ENCODE measurements at places on chromosomes 16 and 17.
A peak's percentile ranks its signal among the peaks of the same experiment; 100 is the strongest.

DNA sequence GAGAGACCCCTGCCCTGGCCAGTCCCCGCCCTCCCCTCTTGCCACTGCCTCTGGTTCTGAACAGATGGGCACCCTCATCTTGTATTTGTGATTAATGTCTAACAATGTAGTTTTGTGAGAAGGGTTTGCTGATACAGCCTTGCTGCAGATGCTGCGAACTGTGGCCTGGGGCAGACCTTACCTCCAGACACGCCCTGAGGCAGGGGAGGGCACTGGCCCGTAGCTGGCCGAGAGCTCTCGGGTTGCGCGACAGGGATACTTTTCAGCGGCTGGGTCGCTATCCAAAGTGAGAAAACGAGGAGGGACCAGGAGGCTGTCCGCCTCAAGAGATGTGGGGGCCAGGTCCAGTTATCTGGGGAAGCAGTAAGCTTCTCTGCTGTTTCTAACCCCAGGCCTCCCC lies 21.9 kb downstream of the STH start:
- DNase-seq = no peak

GRCh38 chr16:35221482-35222185 lies 1762.2 kb downstream of the TP53TG3F start:
- DNase-seq = no peak

DNA sequence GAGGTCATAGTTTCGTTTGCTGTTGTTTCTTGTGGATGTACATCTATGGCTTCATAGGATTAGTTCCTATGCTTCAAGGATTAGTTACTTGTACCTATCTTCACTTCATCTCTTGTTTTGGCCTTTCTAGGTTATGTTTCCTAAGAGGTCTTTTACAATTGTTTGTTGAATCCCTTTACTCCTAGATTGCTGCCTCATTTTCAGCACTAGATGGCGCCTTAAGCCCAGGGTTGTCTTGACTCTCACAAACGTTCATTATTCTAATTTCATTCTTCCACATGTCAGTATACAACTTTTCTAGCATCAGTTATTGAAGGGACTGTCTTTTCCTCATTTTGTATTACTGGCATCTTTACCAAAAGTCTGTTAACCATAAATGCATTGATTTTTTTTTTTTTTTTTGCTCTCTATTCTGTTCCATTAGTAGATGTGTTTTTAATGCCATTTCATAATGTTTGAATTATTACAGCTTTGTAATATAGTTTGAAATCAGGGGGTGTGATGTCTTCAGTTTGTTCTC lies 45.0 kb upstream of the NACA2 start:
- DNase-seq = no peak

- DNase-seq = no peak
Observed at GRCh38 chr17:64627797-64628196, 34.3 kb downstream of the SMURF2 start.

DNA sequence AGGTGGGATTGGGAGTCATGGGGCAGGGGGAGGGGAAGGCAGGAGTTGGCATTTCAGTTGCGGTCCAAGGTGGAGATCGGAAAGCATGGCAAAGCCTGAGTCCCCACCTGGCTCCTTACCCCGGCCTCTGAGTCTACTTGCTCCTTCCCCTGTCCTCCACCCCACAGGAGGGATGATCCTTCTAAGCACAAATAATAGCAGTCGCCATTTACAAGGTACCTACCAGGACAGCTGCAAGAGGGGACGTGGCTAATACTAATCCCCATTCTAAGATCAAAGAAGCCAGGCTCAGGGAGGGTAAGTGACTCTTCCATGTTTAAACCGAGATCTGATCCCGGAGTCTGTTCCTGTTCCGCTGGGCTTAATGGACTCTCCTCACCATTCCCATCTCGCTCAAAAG lies 396.3 kb downstream of the SLC39A11 start:
- DNase-seq = no peak

- DNase-seq = peak; percentile 76
Observed at GRCh38 chr16:15672514-15673167, 22.6 kb downstream of the NDE1 start.

GRCh38 chr17:33874617-33875060 lies 380.4 kb upstream of the CCL2 start:
- DNase-seq = no peak

DNA sequence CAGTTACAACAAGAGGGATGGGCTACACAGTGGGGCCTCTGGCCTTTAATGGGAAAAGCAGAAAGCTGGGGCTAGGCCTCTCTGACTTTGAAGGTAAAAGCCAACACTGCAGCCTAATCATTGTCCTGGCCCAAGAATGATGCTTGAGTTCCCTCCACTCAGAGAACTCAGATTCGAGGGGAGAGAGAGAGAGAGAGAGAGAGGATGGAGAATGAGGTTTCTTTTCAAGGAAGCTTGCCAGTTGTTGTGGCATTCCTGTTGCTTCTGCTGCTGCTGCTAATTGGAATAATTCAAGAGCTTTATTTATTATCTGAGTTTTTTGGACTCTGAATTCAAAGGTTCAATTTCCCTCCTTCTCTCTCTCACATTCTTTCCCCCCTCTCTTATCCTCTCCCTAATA lies 144.6 kb upstream of the IRX6 start:
- no peak for DNase-seq

DNA sequence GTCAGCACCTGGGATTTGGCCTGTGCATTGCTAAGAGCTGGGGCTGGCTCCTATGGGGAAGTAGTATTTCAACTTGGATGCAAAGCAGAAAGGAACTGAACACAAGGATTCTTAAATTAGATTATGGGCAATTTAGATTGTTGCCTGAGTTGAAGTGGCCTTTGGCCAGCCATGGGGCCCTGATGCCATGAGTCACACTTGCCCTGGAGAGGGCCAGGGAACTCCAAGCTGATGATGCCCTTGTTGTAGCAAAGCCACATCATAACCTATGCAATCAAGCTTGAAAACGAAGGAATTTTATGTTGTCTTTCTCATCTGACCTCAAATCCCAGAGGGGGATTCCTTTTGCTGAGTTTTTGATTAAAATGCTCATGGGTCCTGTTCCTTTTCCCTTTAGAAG lies 3.9 kb upstream of the SPATA32 start:
- DNase-seq = no peak

GRCh38 chr17:37220607-37220953 lies 155.2 kb upstream of the C17orf78 start:
- DNase-seq = peak; percentile 15

- DNase-seq = no peak
Observed at GRCh38 chr16:17053536-17054160, 417.1 kb downstream of the XYLT1 start.

GRCh38 chr17:64226132-64226531 lies 36.9 kb downstream of the TEX2 start:
- no peak for DNase-seq

- no peak for DNase-seq
Observed at GRCh38 chr16:81810894-81811538, 31.9 kb downstream of the PLCG2 start.

DNA sequence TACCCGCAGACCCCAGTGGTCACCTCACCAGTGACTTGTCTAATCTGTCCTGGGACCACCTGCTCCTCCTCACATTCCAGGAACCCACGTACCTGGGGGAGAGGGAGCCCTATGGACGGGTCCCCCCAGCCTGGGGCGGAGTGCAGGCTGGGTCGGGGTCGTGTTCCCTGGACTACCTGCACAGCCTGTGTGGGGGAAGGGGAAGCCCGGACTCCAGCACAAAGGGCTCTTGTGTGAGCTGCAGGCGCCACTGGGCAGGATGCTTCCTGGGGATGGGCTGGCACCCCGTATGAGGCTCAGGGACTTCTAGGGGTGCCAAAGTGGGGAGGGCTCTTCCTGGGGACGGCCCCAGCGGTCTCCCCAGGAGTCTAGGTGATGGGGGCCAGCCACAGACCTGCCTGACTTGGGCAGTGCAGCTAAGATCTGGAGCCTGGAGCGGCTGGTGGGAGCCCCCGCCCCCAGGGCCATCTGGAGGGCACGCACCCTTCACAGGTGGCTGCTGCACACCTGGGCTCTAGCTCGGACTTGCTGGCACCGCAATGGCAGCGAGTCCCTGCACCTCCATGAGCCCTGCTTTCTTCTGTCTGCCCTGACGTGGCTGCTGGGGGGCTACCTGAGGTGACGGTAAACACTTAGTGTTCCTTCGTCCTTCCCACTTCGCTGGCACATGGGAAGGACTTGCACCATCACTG lies 7.5 kb downstream of the VASN start:
- no peak for DNase-seq

GRCh38 chr16:22250522-22250921 lies 44.4 kb downstream of the EEF2K start:
- DNase-seq = no peak

DNA sequence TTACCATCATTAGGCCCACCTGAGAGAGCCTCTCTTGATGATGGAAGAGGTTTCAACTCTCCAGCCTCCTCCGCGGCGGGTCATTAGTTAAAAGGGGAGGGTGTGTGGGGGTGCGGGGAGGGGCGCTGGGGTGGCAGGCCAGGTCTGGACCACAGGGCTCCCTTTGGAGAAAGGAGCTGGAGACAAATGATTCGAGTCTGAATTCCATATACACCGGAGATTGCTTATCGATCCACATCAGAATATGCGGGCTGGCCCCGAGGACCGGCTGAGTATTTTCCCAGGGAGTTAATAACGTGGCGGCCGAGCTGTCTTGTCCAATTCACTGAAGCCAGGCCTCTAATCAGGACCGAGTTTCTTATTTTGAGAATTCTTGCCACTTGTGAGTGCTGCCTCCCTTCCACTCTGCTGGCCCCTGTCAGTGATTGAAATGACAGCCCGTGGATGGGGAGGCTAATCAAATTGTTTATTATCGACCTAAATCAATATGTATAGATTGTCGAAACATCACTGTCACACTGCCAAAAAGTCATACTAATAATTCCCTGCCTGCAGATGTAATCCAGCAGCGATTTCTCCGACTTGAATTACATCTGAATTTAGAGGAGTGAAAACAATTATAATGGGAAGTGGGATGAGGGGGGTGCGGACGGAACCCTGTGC lies 202.7 kb downstream of the SALL1 start:
- DNase-seq = no peak

DNA sequence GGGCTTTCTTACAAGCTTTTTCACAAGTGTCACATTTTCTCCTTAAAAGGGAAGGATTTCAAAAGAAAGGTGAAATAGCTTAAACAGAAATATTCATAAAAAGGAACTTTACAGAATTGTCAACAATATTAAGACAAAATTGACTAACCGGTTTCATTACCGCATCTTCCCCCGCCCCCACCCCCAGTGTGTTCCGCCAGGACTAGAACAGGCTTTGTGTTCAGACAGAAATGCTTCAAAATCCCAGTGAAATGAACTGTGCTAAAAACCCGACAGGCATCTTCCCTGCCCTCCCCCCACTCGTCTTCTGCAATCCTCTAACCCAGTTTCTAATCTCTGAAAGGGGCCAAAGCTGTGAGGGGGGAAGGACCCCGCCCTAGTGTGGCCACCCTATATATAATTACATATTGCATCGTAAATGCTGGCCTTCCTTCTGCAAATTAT lies 990 bp upstream of the ROGDI start:
- DNase-seq = no peak

GRCh38 chr17:78736526-78737079 lies 45.5 kb downstream of the CYTH1 start:
- DNase-seq = no peak

DNA sequence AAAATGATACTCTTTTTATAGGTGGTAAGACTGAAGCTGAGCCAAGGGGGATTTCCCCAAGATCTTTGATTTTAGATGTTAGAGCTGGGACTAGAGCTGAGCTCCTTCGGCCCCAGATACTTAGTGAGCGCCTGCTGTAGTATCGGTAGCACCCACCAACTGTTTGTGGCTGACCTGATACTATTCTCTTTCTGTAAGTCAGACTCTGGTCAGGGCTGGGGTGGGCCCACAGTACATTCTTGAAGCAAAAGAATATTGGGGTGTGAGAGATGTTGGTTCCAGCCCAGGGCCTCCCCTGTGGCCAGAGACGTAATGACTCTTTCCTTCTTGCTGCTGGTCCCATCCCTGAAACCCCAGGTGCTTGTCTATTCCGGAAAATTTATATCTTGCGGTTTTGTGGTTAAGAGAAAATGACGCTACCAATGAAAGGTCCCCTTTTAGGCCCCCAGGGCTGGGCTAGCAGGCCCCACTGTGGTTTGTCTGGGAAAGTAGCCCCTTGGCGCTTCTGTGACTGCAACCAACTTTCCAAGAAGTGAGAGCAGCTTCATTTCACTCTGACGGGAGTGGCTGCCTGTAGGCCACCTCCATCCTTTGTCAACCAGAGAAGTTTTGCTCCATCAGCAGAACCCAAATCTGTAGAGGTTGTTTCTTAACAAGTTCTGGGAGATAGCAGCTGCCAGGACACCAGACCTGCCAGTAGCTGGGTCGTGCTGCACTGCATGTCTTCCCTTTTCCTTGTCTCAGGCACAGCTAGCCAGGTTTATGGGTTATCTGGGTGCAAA lies 86.4 kb upstream of the LGALS9 start:
- no peak for DNase-seq

DNA sequence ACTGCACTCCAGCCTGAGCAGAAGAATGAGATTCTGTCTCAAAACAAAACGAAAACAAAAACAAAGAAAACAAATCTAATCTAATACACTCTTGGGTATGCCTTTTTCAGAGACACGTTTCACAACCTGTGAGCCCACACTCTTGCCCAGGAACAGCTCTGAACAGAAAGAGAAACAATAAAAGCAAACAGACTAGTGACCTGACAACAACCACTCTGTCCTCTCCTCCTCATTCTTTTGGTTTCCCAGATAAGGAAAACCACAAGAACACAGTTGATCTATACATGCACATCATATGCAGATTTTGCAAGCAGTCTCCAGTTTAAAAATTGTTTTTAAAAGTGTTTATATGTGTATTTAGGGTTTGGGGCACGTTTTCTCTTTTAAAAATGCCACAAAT lies 1.3 kb downstream of the MKS1 start:
- no peak for DNase-seq

GRCh38 chr16:59088431-59088830 lies 354.3 kb upstream of the GOT2 start:
- no peak for DNase-seq

GRCh38 chr16:6517020-6517720 lies 815.5 kb upstream of the RBFOX1 start:
- DNase-seq = no peak

GRCh38 chr17:82737967-82738877 lies 2.8 kb downstream of the FN3K start:
- DNase-seq = peak; percentile 95

GRCh38 chr17:78805301-78805700 lies 23.2 kb upstream of the CYTH1 start:
- no peak for DNase-seq

- DNase-seq = no peak
Observed at GRCh38 chr16:89413811-89414585, 76.4 kb downstream of the ANKRD11 start.

- DNase-seq = no peak
Observed at GRCh38 chr17:72380737-72381136, 259.9 kb downstream of the SOX9 start.

GRCh38 chr16:23229714-23230113 lies 47.2 kb downstream of the SCNN1G start:
- no peak for DNase-seq

DNA sequence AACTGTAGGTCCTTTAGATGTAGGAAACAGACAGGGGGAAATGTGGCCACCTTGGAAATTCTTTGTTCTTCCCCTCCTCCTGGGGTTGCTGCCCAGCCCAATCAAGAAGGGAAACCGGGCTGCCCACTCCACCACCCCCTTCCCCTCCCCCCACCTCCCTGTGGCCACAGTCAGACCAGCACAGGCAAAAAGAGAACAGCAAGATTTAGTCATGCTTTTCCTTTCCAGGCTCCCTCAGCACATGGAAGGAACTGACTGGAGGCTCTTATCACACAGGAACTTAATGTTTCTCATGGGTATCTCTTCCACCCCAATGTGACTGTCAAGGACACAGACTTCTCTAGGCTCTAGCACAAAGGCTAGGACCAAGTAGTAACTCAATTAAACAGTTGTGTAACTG lies 3.0 kb upstream of the CCL1 start:
- DNase-seq = peak; percentile 7

GRCh38 chr16:5056352-5056751 lies 9.4 kb downstream of the C16orf89 start:
- DNase-seq = no peak
